ENCODE measurements at places on chromosomes 12 and 14. TPM values are rescaled to one million over a fixed set of nuclear protein-coding genes. Genes with fewer than 3 reads are reported as not detected.
A peak's percentile ranks its signal among the peaks of the same experiment; 100 is the strongest.

The CDCA3 gene
- 0.39 TPM for total RNA-seq

The IFNG-AS1 gene
- total RNA-seq = not detected

DNA sequence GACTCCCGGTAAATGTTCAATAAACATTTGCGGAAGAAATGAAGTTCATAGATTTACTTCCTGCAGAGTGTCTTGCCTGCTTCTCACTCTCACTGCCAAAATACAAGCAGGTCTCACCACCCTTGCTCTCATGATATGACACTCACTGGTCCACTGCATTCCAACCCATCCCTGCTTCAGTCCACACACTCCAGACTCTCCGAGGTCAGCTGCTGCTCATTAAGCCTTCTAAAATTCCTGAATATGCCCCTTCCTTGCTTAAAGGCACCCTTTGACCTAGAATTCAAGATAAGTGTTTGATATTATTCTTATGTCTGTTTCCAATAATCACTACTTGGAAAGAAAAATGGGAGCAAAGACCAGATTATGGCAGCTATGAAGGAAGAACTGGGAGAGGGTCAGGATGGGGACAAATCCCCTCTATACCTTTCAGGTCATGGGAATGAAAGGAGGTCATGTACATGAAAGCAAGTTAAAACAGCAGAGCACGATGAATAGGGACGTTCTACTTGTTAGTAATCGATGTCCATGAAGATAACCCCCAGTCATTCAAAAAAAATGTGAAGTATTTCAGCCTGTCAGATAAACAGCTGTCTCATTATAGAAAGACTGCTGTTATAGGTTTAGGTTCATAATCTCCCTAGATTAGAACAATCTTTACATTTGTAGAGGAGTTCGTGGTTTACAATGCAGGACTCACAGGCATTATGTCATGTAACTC, 10.5 kb upstream of the NID2 start:
- no peaks in the 10 kb centered on the region for H3K27me3 ChIP-seq
- no peak overlapping the region for H3K4me3 ChIP-seq
- peak overlapping the region; percentile 50 for H3K27ac ChIP-seq
- DNase-seq = no peak
- H3K4me1 ChIP-seq = no peaks in the 10 kb centered on the region

GRCh38 chr12:67202678-67203012, 66.5 kb upstream of the CAND1 start:
- no peak for DNase-seq
- no peak overlapping the region for H3K4me3 ChIP-seq
- H3K4me1 ChIP-seq = no peaks in the 10 kb centered on the region
- no peak overlapping the region for H3K27ac ChIP-seq

GRCh38 chr12:50706606-50707005, 57.3 kb upstream of the ATF1 start:
- DNase-seq = no peak
- H3K27me3 ChIP-seq = no peaks in the 10 kb centered on the region
- no peak overlapping the region for H3K27ac ChIP-seq
- peaks cover 51% of the 10 kb centered on the region for H3K36me3 ChIP-seq
- no peaks in the 10 kb centered on the region for H3K4me1 ChIP-seq

DNA sequence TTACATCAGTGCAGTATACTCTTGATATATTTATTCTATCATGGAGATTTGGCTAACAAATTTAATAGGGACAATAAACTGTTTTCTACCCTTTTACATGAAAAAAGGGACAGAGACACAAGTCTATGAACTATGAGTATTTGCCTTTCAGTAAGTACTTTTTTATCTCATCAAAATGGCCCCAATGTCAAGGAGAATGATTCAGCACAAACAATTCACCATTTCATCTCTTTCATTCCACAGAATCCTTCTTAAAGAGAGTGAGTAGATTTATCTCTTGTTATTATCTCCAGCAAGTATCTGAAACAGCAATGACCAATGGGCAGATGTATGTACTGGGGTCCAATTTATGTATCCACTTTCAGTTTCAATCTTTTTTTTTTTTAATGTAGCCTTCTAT, 447.5 kb downstream of the NPAS3 start:
- no peak overlapping the region for H3K27ac ChIP-seq
- no peaks in the 10 kb centered on the region for H3K4me1 ChIP-seq
- no peaks in the 10 kb centered on the region for H3K27me3 ChIP-seq
- DNase-seq = no peak
- no peak overlapping the region for H3K4me3 ChIP-seq

DNA sequence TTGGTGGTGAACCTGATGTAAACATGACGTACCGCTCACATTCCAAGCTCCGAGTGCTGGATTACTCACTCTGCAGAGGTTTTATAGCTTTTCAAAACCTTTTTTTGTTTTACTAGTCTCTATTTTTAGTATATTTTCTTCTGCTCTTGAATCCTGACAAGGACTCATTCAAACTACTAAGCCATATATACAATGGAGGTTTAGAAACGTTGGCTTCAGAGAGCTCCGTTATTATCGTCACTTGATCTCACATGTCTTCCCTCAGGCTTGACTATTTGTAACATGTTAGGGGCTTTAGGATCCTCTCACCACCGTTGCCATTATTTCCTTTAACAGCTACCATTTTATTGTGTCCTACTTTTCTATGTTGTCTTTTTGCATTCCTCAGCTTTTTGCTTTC, 1321.5 kb upstream of the FLRT2 start:
- no peaks in the 10 kb centered on the region for H3K27me3 ChIP-seq
- no peaks in the 10 kb centered on the region for H3K36me3 ChIP-seq
- H3K4me1 ChIP-seq = no peaks in the 10 kb centered on the region
- H3K27ac ChIP-seq = no peak overlapping the region
- DNase-seq = no peak
- H3K4me3 ChIP-seq = no peak overlapping the region

- H3K4me3 ChIP-seq = no peak overlapping the region
- H3K27ac ChIP-seq = no peak overlapping the region
- DNase-seq = no peak
- H3K27me3 ChIP-seq = no peaks in the 10 kb centered on the region
- peaks cover 24% of the 10 kb centered on the region for H3K36me3 ChIP-seq
Observed at GRCh38 chr14:104702106-104702505, 12.7 kb downstream of the INF2 start.

GRCh38 chr12:51371295-51371953, 19.8 kb downstream of the GALNT6 start:
- H3K27ac ChIP-seq = no peak overlapping the region
- peak; percentile 78 for DNase-seq
- H3K36me3 ChIP-seq = no peaks in the 10 kb centered on the region
- H3K4me1 ChIP-seq = peaks cover 11% of the 10 kb centered on the region
- H3K4me3 ChIP-seq = no peak overlapping the region
- H3K27me3 ChIP-seq = no peaks in the 10 kb centered on the region

- no peak overlapping the region for H3K27ac ChIP-seq
- H3K36me3 ChIP-seq = no peaks in the 10 kb centered on the region
- H3K4me1 ChIP-seq = no peaks in the 10 kb centered on the region
Observed at GRCh38 chr12:49301760-49302159, 6.8 kb downstream of the PRPH start.

DNA sequence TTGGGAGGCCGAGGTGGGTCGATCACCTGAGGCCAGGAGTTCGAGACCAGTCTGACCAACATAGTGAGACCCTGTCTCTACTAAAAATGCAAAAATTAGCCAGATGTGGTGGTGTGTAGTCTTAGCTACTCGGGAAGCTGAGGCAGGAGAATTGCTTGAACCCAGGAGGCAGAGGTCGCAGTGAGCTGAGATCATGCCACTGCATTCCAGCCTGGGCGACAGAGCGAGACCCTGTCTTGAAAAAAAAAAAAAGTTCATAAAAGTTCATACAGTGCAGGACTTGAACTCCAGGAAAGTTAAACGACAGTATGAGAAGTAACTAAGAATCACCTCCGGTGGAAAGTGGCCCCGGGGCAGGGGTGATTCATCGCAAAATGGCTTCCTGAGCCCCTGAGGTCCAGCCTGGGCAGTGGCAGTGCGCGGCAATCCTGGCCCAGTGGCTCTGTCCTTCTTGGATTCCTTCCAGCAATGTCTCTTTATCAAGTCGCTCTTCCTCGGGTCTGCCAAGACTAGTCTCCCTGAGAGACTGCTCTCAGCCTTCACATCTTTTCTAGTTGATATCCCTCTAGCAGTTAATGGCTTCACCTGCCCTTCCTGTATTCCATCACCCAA, 16.7 kb upstream of the MAP1LC3B2 start:
- no peaks in the 10 kb centered on the region for H3K36me3 ChIP-seq
- no peaks in the 10 kb centered on the region for H3K27me3 ChIP-seq

Data from right atrium auricular region (tissue), 2 donors.